AG10803 (cell line): ENCODE measurements at places on chromosomes 6 and 20.

GRCh38 chr20:46849751-46850150 is 44.9 kb upstream of the EYA2 start:
- no peak for DNase-seq

DNA sequence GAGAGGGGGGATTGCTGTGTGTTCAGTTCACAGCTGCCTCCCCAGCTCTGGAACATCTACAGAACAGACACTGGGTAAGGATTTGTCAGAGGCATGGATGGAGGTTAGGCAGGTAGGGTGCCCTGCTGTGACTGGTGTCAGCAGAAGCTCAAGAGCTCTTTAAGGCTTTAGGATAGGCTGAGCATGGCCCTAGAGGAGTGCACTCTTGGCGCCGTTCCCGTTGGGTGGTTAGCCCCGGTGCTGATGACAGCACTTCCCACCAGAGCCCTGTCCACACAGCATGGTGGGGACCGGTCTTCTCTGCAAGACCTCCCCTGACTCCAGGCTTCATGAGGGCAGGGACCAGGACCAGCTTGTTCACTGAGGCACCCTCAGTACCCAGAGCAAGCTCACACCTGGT is 262.0 kb downstream of the BMP7 start:
- no peak for DNase-seq

GRCh38 chr20:18397030-18397429 is 69.8 kb downstream of the DZANK1 start:
- DNase-seq = no peak

DNA sequence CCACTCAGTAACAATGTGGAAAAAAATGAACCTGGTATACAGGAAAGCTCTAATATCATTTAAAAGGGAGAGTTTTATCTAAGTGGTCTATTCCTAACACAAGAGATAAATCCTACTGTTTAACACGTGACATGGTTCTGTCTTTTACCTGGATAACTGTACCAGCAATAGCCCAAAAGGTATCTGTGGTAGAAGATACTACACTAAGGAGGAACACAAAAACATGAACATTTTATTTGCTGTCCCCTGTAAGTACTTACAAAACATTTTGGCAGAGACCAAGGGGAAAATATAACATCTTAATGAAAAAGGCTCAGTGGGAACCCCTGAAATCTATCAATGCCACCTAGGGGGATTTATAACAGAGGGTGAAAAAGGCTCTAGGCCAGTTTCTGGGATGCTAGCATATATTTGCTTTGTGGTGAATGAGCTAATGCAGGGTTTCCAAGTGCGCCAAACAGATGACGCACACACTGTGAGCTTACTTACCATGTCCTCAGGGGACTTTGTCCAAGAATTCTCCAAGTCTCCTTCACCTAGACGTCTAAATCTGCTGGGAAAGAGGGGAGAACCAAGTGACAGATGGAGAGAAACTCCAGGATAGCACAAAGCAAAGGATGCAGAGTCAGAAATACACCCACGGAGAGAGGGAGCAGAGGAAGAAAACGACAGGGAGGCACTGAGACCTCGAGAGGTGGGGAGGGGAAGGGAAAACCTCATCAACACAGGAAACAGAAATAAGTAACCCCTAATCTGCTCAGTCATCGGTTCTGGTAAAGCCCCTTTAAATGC is 147.9 kb upstream of the PRND start:
- peak; percentile 93 for DNase-seq

DNA sequence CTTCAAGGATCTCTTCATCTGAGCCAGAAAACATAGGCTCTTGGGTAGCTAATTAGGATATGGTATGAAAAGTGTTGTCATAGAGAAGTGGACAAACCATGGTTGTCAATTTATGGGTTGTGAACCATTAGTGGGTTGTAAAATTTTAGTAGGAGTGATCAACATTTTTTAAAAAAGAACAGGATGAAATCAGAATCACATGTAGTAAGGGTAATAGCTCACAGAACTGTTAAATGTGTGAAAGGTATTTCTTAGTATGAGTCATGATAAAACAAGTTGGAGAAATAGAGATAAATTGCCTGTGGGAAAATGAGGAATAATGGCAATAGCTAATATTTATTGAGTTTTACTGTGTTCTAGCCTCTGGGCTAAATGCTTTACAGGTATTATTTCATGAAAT is 113.4 kb downstream of the MAP3K4 start:
- DNase-seq = peak; percentile 61
